Left ventricle myocardium superior (tissue), 1 donor: ENCODE measurements at places on chromosomes 3 and 15.

DNA sequence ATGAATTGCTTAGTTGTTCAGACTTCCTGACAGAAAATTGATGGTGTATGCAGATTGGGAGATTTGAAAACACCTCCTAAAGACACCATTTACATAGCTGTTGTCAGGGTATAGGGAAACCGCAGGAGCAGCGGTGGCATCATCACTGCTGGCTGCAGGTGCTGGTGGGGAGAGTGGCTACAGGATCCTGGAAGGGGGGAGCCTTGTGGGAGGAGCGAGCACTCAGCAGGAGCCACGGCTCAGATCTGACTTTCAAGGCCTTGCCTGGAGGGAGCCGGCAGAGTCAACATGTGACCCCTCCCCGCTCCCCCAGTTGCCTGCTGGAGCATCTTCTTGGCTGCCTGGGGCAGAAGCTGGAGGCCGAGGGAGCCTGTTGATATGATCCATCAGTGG lies 26.1 kb downstream of the EDEM1 start:
- no peak for DNase-seq

GRCh38 chr3:187247398-187247797 lies 44.1 kb downstream of the MASP1 start:
- DNase-seq: no peak

DNA sequence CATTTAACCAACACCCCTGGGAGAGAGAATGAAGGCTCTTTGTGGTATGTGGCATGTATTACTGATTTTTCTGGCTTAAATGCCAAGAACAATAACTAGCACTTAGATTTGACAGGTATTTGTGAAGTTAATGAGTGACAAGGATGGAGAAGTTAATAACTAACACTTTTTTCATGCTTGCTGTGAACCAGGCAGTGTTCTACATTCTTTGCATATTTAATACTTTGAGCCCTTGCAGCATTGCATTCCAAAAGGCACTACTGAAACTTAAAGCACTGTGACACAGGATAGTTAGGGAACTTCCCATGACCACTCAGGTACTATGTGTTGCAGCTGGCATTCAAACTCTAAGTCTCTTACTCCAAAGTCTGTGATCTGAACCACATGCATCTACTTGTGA lies 650.6 kb downstream of the ZPLD1 start:
- DNase-seq: no peak

GRCh38 chr3:120683671-120684301 lies 1.7 kb upstream of the HGD start:
- no peak for DNase-seq

DNA sequence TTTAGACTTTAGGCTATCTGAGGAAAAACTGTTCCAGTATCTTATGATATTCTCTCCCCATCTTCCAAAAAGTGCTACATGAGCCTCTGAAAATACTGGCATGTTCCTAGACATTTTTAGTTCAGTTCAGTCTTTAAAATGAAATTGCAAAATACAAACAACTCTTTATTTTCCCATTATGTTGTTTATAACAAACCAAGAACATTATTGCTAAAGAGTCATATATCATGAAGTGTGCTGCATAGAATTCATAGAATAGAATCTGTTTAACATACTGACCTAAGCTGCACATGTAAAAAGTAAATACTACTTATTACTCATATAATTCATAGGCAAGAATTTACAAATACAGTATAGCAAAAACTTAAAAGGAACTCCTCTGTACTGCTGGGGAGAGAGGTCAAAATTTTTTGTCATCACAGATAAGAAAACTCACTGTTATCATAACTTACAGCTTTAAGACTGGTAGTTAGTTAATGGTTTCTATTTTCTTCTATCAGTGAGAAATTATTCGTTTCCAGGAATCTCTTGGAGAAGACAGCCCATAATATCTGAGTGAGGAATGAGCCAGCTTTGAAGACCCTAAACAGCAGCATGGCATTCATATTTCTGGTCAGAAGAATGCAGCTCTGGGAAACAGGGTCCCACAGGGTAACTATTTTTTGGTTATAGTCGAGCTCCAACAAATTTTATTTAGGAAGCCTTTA lies 32.2 kb downstream of the FILIP1L start:
- DNase-seq: no peak

GRCh38 chr3:129557548-129557894 lies 14.5 kb downstream of the H1-8 start:
- peak; percentile 65 for DNase-seq

- no peak for DNase-seq
Observed at GRCh38 chr3:193130576-193130975, 110.4 kb upstream of the PLAAT1 start.

DNA sequence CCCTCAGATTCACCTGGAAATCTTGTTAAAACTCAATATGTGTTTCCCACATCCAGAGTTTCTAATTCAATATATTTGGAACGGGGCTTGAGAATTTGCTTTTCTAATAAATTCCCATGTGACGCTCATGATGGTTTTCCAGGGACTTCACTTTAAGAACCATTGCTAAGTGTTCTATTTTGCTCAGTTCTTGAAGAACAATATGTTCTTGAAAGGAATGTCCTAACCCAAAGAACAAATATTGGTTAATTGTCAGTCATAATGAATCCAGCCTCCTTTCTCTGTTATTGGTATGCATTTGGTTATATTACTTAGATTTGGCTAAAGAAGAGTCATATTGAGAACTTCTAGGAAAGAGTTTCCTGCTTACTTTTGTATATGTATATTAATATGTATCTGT lies 4.4 kb upstream of the PLSCR2 start:
- DNase-seq: no peak

DNA sequence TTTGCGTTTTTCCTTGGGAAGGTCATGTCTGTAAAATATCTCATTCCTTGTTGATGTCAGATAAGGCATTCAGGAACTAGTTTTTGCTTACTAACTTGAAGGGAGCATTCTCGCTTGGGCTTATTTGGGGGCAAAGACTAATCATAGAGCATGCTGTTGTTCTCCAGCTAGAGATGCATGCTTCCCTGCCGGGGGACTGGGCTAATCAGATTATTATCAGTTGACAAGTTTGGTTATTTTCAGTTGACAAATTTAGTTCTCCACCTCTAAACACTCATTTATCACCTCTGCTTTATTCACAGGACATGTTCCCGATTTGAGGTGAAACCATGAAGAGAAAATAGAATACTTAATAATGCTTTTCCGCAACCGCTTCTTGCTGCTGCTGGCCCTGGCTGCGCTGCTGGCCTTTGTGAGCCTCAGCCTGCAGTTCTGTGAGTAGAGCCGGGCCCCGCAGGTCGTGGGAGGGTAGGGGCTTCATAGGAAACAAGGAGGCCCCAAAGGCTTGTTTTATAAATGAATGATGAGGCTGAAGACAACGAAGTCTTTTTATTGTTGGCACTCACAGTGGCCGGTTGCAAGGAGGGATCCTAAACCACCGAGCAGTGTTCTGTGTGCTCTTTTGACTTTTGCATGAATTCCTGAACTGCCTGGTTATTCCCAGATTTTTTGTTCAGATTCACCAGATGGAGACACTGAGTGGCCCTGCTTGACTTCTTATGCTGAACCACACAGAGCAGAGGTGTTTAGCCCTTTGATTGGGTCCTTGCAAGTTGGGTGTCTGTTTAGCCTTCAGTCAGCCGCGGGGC lies 28.4 kb downstream of the PXYLP1 start:
- DNase-seq: no peak

- DNase-seq: no peak
Observed at GRCh38 chr3:9111417-9111816, 138.0 kb downstream of the SRGAP3 start.

- no peak for DNase-seq
Observed at GRCh38 chr3:58526515-58526957, 10.5 kb downstream of the ACOX2 start.

DNA sequence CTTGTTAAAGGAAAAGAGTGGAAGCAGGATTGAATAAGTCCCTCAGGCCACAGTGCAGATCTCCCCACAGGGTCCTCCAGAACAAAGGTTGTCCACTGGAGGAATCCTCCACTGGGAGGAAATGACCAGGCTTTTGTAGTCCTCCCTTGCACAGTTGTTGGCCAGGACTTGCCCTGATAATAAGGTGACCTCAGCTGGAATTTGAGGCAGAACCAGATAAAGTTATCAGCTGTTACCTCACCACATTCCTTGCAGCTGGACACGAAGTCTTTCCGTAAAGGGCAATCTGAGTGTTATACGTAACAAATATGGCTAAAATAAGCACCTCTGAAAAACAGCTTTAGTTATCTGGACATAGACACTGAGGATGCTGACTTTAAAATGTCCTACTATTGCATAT lies 83.5 kb upstream of the NAALADL2 start:
- no peak for DNase-seq

DNA sequence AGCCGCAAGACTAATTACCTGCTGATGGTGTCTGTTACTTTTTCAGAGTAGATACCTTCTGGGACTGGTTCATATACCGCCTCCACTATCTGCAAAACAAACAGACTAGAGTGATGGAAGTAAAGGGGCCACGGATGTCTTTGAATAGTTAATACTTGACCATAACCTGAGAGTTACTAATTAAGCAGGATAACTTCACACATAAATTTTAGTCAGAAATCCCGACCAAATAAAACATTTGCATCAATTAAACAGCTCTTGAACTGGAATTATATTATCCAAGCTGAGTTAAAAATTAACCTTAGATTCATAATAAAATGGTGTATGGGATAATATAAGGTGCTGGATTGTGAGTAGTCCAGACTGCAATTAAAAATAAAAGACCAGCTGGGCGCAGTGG lies 167.7 kb downstream of the NEK10 start:
- no peak for DNase-seq

DNA sequence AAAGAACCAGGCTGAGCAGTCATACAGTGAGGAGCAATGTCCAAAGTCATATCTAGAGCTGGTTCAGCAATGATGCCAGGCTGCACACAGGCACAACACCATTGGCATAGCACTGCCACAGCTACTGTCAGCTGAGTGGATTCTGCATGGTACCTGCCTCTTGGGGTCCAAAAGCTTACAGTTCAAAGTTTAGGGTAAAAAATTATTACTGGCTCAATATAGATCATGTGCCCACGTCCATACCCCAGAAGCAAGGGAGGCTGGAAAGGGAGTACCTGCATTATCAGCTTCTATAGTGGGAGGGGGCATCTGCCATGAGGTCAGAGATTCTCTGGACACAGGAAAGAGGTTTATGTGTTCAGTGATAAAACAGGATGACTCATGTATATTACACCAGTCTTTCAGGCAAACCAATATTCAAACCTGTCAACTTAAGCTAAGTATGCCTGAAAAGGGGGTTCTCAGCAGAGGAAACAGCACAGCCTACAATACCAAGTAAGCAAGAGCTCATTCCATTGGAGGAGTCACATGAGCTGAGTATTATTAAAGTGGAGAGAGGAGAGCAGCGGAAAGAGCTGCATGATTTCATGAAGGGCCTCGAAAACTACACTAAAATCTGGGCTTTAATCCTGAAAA lies 99.0 kb downstream of the ANO10 start:
- DNase-seq: no peak

DNA sequence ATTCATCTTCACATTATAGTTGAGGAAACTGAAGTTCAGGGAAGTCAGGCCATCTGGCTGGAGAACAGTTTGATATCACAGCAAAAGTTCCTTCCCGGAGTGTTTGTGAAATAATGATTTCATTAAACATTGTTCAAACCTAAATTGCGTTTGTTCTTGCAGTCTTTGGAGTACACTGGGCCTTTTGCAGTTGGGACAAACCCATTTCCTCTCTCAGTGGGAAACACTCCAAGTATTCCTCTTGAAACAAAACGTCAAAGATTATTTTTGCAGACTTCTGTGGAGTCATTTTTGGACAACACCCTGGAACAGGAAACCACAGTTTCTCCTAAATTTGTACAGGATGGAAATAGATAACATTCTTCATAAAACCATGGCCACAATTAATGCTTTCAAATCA lies 287.5 kb downstream of the PTPRG start:
- DNase-seq: no peak

- peak; percentile 30 for DNase-seq
Observed at GRCh38 chr3:29144807-29145206, 136.1 kb upstream of the RBMS3 start.

GRCh38 chr3:159821736-159822135 lies 166.9 kb upstream of the IL12A start:
- no peak for DNase-seq

DNA sequence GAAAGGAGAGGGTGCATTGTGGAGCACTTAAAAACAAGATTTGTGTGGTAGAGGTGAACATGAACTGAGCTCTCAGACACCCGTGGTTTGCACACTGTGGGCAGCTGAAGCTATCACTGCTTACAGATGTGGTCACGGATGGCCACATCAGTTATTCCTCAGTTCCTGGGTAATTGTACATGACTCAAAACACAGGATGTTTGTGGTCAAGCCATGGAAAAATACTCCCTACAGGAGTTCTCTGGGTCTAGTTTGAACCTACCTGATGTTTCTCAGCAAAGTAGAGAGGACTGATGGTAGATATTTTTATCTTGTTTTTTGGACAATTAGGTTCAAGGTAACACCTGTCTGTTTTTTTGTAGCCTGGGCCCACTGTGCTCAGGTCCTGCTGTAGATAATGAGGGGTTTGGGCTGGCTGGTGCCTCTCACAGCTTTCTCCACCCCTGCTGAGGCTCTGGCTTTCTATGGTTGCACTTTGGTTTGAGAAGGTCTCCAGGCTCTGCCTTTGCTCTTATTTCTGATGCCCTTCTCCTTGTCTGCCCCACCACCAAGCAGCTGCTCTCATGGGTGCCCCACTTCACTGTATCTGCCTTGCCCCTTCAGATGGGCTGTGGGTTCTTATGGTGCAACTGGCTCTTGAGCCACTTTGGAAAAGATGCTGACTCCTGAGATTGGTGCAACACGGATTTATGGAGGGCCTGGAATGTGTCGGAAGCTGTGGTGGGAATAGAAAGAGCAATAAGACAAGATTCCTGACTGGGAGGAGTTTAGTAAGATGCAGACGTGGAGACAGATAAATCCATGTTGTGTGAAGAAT lies 40.1 kb downstream of the CDCP1 start:
- DNase-seq: no peak

- no peak for DNase-seq
Observed at GRCh38 chr15:100256101-100256969, 85.4 kb downstream of the ADAMTS17 start.

GRCh38 chr3:120416868-120417267 lies 33.9 kb downstream of the FSTL1 start:
- peak; percentile 42 for DNase-seq

DNA sequence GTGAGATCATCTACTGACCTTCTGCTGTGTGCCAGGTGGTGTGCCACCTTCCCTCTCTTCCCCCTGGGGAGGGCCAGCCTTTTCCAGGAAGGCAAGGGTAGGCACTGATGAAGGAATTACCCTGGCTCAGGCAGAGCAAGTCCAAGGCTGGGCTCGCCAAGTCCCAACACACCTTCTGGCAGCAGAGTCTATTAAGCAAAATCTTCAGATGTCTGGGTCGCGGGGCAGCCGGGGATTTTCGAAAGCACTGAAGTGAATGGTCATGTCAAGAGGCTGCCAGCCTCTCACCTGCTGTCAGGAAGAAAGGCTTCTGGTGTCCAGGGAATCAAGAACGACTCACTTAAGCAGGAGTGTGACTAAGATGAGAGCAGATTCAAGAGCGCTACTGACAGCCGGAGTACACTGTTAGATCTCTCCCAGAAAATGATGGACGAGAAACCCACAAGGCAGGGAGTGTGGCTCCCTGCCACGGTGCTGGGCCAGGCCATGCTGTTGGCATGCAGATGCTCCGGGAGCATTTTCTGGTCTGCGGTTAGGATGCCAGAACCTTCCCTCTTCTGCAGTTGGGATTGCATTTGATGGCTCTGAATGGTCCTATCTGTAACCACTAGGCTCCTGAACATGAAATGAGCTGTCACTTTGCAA lies 479.8 kb downstream of the SHQ1 start:
- no peak for DNase-seq
